Activated T-cell treated with anti-CD3 and anti-CD28 coated beads, Interleukin-2, amount 50 U/mL, for 72 hours (primary cell): ENCODE measurements at places on chromosomes 3 and 15. TPM values are rescaled to one million over a fixed set of nuclear protein-coding genes. Genes with fewer than 3 reads are reported as not detected.
A peak's percentile ranks its signal among the peaks of the same experiment; 100 is the strongest.

CCDC13 gene
- total RNA-seq: 0.70 TPM

SLC2A2 gene
- total RNA-seq: not detected

DNA sequence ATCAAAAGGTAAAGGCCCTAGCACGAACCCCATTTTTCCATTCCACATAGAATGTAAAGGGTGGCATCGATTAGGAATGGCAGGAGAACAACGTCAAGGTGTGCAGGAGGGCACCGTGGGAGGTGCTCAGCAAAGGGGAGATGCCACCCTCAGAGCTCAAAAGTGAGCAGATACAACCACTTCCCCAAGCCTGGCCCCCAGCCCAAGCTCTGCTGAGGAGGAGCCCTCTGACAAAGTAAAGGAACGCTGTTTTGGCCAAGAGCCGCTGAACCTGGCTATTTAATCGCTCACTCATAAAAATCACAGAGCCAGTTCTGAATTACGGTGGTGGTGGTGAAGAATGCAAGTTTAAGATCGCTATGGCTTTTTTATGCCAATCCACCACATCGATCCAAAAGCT, 12.4 kb downstream of the GNB5 start:
- peak; percentile 6 for DNase-seq

ALG3 gene
- total RNA-seq: 22.7 TPM

GRIP2 gene
- not detected for total RNA-seq

GRCh38 chr3:61236556-61236955, 14.7 kb downstream of the FHIT start:
- DNase-seq: peak; percentile 1

GRCh38 chr3:128351546-128351945, 115.1 kb downstream of the DNAJB8 start:
- no peak for DNase-seq

- DNase-seq: peak; percentile 13
Measured at GRCh38 chr15:71800835-71801745, 9.3 kb upstream of the NR2E3 start.

IRAK2 gene
- total RNA-seq: 9.4 TPM

DNA sequence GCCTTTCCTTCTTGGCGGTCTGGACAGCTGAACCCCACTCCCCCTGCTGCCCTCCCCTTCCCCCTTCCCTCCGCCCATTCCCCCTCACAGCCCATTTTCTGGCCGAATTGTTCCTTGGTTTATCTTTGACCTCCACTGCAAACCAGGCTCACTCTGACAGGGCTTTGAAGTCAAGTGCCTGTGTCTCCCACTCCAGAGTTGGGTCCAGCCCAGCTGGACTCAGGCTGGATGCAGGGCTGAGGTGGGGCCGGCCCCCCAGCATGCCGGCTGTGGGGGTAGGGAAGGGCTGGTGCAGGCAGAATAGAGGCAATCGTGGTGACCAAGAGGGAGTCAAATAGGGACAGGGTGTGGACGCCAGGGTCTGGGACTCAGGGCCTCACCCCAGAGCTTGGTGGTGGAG, 57.0 kb upstream of the MRPS22 start:
- DNase-seq: no peak

- DNase-seq: peak; percentile 84
Measured at GRCh38 chr3:51669241-51670052, 1.6 kb upstream of the TEX264 start.

- DNase-seq: no peak
Measured at GRCh38 chr3:159884661-159885402, 103.8 kb upstream of the IL12A start.

DNA sequence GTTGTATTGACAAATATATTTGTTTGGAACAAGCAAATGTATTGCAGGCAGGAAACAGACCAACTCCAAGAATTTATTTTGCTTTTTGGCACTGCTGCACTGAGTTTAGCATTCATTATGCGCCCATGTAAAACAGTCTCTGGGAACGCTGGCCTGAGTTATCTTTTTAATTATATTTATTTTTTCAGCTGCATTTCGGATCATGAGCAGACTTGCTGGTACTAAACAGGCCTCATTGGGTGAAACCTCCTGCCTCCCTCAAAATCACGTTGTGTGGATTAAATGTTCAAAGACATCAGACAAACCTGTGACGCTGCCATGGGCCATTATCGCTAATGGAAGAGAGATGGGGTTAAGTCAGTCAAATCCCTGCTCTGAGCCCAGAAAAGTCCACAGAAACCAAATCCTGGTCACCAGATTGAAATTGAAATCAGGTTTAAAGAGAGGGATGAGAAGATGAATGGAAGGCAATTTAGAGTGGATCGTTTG, 511.1 kb upstream of the PROK2 start:
- no peak for DNase-seq

ST3GAL6 gene
- total RNA-seq: 1.5 TPM

DNA sequence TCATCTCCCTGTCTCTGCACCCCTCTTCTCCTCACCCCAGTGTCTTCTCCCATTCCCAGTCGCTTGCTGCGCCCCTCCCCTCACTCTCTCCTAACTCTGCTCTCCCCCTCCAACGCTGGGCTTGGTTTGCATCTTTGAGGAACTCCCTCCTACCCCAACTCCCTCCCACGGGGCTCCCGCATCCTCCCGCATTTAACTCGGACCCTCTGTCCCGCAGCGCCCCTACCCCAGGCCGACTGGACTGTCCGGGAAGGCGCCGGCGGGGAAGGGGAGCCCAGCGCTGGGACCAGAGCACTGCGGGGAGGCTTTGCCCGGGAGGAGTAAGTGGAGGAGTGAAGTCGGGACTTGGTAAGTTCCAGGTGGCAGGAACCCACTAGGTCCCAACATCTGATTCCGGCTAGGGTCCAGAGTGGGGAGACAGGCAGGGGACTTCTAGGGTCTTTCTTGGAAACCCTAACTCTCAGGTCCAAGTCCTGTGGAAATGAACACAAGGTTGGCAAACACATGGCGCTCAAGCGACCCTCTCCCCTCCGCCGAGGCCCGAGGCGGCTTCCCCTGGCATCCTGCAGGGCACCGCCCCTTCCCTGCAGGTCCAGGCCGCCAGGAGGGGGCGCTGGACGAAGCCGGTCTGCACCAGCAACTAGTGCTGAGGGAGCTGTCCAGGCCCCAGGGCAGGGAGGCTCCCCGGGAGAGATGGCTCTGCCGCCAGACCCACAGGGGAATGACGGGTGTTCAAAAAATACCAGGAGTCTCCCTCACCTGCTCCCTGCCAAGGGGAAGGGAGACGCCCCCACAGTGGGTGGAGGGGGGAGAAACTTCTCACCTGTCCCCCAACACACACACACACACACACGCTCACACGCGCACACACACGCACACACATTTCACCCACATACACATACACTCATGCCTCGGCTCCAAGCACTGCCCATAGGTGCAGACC, 53.2 kb downstream of the LHFPL4 start:
- DNase-seq: peak; percentile 87

GRCh38 chr3:152745646-152746045, 89.3 kb upstream of the P2RY1 start:
- DNase-seq: no peak

ADAMTSL3 gene
- not detected for total RNA-seq

DNA sequence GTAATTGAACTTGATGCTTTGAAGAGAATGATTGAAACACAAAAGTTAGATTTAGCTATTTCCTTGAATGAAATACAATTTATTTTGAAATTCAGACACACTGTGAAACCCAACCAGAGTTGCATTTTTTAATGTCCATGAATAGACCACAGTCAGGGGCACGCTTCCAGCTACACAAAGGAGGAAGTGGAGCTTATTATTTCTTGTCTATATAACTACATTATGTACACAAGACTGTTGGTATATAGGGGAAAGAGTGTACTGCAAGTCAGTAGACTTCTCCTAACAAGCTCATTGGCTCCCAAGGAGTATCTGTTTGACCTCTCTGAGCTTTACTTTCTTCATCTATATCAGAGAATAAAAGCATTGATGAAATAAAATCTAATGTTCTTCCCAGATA, 326.2 kb downstream of the RYR3 start:
- DNase-seq: no peak

ST8SIA2 gene
- total RNA-seq: not detected

DNA sequence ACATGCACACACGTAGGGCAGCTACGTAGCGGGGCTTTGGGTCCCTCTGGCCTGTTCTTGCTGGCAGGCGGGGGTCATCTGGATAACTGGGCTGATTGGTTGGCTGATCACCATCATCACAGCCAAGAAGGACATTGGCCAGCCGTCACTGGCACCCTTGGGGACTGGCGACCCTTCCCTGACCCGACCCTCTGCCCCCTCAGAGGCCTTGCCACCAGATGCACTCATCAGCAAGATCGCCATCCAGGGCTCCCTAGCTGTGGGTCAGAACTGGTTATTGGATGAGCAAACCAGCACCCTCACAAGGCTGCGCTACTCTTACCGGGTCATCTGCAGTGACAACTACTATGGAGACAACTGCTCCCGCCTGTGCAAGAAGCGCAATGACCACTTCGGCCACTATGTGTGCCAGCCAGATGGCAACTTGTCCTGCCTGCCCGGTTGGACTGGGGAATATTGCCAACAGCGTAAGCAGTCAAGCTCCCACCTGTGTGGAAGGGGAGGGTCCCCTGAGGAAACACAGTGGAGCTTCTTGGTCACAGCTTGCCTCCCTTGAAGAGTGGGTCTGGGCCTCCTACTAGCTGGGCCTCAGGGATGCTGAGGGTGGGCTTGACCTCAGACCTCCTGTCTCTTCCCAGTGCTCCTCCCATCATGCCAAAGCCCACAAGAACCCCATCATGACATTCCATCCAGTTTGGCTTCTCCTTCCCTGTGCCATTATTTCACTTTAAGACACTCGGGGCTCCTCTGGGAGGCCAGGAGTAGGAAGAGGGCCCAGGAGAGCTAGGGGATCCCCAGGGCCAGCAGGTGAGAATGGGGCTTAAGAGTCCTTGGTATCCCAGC, 2.4 kb downstream of the DLL4 start:
- no peak for DNase-seq

DNA sequence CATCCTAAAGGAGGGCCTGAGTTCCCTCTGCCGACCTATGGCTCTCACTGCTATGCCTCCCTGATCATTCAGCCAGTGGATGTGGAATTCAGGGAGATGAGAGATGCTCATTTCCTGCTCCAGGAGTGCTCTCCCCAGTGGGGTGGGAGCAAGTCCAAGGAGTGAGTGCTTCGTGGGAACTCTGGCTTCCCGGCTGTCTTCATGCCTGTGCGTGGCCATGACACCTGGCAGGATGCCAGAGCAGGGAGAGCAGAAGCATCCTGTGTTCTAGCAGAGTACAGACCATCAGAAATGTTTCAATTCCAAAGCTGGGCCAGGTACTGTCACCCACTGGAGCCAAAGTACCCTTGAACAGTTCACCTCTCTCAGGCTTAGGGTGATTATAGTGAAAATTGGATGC, 45.1 kb downstream of the APH1B start:
- no peak for DNase-seq

- DNase-seq: no peak
Measured at GRCh38 chr15:97561529-97561928, 399.0 kb upstream of the ARRDC4 start.

RHCG gene
- total RNA-seq: not detected

DNA sequence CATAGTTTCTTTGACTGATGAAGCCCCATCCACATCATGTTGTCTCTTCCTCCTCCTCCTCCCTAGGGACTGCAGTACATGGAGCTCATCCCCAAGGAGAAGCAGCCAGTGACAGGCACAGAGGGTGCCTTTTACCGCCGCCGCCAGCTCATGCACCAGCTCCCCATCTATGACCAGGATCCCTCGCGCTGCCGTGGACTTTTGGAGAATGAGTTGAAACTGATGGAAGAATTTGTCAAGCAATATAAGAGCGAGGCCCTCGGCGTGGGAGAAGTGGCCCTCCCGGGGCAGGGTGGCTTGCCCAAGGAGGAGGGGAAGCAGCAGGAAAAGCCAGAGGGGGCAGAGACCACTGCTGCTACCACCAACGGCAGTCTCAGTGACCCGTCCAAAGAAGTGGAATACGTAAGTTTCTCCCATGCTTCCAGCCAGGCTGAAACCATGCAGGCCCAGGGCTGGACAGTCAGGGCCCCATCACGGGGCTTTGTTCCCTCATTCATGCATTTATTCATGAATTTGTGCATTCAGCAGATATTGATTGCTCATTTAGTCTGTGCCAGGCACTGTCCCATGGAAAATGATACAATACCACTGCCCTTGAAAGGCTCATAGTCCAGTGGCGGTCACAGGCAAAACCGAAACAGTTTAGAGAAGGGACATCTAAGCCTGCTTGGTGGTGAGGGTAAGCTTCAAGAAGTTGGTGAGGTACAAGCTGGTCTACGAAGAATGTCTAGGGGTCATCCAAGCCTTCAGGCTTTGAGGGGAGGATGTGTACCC, 47.1 kb downstream of the LMCD1 start:
- DNase-seq: no peak

- no peak for DNase-seq
Measured at GRCh38 chr15:92853222-92853621, 46.9 kb upstream of the CHD2 start.

CELSR3 gene
- total RNA-seq: 14.2 TPM

GRCh38 chr3:35659768-35660167, 20.4 kb downstream of the ARPP21 start:
- DNase-seq: peak; percentile 2

GOLGA6D gene
- 0.55 TPM for total RNA-seq

KCNMB3 gene
- 0.89 TPM for total RNA-seq

- no peak for DNase-seq
Measured at GRCh38 chr3:98739266-98739665, 23.9 kb upstream of the ST3GAL6 start.

FES gene
- 68.3 TPM for total RNA-seq

- no peak for DNase-seq
Measured at GRCh38 chr3:47882338-47882737, 79.4 kb downstream of the DHX30 start.

DNA sequence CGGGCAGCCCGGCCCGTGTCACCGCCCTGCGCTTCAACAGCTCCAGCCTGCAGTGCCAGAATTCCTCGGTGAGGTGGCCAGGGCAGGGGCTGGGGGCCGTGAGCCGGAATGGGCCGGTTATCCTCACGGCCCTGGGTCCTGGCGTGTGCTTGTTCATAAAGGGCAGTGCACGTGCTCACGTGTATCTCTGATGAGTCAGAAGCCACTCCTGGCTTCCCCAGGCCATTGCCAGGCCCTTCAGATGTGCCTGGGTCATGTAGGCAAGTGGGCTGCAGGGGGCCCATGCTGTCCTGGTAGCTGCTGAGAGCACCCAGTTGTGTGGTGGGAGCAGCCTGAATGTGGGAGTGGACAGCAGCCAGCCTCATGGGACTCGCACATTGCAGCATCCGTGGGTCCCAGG, 29.2 kb downstream of the PLXNA1 start:
- no peak for DNase-seq
